ENCODE measurements at places on chromosomes 16 and 17.

- DNase-seq, result no peak
Observed at GRCh38 chr17:4672055-4672630, 30.7 kb upstream of the ALOX15 start.

DNA sequence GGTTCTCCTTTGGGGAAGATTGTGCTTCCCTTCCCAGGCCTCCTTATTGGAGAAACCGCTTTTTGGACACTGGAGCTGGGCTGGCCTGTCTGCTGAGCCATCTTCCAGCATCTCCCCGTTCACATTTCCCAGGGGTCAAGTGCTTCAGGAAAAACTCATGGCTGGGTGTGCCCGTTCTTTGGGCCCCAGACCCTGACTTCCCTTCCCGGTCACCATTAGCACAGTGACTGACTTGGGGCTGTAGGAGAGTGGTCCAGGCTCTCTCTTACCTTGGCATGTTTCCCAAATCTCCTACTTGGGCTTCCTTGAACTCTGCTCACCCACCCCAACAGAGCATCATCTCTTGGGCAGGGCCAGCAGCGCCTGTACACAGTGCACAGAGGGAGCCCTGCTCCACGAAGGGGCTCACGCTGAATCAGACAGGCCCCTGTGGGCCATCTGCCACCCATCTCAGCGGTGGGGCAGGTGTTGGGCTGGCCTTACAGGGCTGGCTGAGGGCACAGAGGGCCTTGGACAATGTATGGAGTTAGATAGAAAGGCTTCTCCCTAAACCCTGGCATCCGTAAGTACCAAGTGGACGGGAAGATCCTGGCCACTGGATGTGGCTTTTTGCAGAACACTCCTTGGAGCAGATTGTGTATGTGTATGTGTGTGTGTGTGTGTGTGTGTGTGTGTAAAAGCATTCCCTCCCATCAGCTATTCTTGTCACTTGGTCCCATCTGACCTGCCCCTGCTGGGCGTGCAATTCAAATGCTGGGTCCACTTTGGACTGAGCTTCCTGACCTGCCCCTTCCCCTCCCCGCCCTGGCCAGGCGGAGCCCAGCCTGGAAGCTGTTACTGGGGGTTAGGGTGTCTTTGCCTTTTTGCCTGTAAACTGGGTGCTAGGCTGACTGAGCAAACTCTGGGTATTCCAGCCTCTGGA is 24.9 kb upstream of the CDC42EP4 start:
- DNase-seq, result no peak

GRCh38 chr16:76175718-76176117 is 101.5 kb upstream of the CNTNAP4 start:
- no peak for DNase-seq

- no peak for DNase-seq
Observed at GRCh38 chr17:44830359-44831288, 537 bp upstream of the GJC1 start.

DNA sequence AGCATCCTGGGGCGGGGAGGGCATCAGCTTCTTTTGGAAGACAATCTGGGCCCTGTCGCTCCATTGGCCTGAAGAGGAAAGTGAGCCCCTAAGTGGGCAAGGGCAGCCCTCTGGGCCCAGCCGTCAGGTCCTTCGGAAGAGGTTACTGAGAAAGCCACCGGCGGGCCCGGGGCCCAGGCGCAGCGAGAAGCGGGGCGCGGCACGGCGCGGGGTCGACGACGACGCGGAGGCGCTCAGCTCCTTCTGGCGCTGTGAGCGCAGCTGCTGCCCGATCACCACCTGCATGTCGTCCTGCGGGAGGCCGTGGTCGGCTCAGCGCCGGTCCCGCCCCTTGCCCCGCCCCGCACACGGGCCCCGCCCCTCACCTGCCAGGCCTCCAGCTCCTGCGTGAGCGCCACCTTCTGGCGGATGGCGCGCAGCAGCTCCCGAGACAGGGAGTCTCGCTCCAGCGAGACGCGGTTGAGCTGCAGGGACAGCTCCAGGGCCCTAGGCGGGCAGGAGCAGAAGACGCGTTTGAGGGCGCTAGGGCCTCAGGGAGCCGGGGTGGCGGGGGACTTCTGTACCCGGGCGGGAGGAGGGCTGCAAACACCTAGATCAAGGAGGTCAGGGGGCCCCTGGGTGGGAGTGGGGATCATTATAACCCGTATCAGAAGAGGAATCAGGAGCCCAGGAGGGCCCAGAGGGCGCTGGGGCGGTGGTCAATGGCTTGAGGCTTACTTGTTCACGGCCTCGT is 4.3 kb downstream of the THOC6 start:
- peak; percentile 73 for DNase-seq

GRCh38 chr17:80817321-80817845 is 174.3 kb upstream of the CHMP6 start:
- no peak for DNase-seq

DNA sequence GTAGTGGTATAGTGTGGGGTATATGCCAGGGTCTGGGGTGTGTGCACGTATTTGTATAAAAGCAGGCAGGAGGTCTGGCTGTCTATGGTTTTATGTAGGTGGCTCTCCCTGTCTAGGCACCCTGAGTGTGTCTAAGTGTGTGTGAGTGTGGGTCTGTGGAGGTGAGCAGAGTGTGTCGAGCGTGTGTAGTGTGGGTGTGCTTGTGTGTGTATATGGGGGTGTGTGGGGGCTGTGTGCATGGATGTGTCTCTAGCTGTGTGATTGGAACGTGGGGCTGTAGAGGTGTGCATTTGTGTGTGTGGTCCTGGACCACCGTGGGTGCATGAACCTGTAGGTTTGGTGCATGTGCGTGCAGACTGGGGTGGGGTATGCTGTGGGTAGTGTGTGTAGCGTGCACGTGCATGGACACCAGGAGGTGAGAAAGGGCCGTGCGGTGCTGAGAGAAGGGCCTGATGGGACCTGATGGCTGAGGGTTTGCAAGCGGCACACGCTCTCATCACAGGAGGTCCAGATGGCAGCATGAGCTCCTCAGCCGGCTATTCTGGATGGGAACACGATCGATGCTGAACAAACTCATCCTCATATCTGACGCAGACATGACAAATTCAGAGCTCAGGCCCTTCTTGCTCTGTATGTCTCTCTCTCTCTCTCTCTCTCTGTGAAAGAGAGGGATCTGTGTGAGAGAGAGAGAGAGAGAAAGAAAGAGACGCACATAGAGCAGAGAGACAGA is 27.7 kb downstream of the SPACA3 start:
- no peak for DNase-seq

GRCh38 chr16:55323637-55324271 is at the start of gene IRX6:
Gene IRX6 (plus strand): TSS chr16:55324203. CDS start chr16:55325092, 889 bp downstream.
- DNase-seq, result no peak

DNA sequence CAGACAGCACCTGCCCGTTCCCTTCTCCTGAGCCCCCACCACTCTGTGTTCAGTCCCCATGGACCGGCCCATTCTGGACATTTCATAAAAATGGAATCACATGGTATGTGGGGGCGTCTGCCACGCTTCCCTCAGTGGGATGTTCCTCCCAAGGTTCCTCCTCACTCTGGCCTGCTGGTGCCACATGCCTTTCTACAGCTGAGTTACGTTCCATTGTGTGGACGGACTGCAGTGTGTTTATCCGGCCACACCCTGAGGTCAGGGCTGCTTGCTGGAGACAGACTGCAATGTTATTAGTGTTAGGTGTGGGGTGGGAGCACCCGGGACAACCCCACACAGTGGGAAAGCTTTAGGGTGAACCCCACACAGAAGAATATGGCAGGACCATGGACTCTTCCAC is 5.9 kb upstream of the AATK start:
- DNase-seq, result no peak

DNA sequence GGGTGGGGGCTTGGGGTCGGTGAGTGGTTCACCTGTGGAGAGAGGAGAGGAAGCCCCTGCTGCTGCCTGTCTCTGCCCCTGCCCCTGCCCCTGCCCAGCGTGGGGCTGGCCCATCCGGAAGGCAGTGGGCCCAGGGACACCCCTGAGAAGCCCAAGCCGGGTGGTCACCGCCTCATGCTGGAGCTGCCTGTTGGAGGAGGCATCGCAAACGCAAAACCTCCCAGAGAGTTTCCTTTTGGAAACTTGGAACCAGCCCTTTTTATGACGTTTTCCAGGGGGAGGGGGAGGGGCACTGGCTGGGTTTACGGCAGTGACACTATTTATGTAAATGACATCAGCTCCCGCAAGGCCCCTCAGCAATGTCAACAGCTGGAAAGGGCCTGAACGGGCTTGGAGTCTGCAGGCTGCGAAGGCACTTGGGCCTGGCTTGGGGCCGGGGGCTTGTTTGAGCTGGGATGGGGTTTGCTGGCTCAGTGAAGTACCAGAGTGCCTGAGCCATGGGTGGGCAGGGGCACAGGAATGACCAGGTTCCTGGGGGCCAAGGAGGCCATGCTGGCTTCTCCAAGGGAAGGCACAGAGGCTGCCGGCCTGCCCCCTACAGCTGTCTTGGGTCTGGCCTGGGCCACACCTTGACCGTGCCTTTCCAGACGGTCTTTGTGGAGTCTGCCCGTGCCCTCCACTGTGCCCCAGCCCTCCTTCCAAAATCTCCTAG is 219.5 kb downstream of the NTN1 start:
- DNase-seq, result no peak

DNA sequence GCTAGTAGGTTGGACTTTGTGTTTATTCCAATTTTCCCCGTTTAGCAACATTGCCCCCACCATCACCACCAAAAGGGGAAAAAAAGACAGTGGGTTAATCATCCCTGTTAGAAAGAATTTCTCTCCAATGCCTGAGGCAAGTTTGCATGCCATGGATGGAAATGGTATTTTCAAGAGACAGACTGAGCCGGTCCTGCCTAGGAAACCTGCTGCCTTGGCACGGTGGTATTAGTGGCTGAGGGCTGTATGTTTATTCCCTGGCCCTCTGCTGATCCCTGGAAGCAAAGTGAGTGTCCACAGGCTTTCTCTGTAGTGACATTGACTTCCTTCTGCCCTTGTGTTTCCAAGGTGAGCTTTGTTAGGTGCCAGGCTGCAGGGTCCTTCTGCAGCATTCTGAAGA is 427.0 kb upstream of the RBFOX1 start:
- DNase-seq, result no peak

DNA sequence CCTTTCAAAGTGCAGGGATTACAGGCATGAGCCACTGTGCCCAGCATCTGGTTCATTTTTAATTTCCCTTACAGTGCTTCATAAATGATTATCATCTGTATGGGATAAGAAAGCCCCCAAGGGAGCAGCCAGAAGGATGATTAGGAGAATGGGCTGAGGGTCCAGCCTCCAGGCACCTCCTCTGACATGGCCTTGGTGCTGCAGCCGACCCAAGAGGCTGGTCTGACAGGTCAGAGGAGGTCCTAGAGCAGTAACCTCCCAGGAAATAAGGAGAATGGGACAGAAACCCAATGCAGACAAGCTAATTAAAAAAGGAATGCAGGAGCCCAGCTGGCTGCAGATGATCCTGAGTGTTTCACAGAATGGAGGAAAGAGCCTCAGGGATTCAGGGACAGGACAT is 29.0 kb downstream of the MRC2 start:
- no peak for DNase-seq

DNA sequence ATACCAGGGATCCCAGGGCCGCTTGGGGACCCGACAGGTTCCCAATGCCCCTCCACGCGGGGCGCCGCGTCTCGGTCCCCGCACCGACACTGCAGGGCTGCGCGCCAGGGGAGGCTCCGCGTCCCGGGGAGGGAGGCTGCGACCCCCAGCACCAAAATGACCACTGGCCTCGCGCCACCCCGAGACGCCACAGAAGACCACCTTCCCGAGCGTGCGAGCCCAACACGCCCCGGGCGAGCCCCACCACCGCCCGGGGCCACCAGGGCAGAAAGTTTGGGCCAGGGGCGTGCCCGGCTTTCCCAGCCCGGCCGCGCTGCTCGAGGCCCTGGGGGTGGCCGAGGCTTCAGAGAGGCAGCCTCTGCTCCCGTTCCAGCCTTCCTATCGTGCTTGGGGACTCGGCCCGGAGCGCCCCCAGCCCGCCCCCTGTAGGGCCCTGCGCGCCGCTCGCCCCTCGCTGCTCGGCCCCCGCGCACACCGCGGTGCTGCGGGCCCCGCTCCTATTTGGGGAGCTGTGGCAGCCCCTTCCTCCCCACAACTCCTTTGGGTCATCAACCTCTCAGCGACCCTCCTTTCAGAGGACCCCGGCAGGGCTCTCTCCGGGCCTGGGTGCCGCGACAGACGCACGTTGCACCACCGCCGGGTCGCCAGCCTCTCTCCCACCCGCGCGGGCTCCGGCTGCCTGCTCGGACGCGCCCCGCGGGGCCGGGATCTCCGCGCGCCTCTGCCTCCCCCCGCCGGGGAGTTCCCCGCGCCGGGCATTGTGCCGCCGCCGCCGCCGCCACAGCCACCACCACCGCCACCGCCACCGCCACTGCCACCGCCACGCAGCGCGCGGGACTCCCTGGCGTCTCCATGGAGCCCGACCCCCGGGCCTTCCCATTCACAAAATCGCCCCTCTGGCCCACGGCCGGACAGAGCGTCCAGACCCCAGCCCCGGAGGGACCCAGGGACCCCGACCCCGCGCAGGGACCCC is 892 bp downstream of the RBFOX3 start:
- DNase-seq, result no peak

- DNase-seq, result no peak
Observed at GRCh38 chr16:80231888-80232287, 308.9 kb upstream of the DYNLRB2 start.

GRCh38 chr16:10684511-10685151 is 10.1 kb downstream of the TEKT5 start:
- DNase-seq, result no peak

DNA sequence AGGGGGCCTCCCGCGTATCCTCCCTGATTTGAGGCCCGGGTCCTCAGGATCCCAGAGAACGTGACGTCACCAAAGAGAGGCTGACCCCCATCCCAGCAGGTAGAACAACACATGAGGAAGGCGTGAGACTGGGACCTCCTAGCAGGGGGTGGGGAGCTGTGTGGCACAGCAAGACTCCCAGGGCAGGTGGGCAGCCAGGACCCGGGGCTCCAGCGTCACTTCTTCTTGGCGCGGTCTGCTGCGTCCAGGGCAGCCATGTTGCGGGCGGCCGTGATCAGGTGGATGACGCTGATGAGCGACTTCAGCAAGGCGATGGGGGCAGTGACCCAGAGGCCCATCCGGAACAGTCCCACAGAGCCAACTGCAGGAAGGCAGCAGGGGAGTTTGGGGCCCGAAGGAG is 4.1 kb downstream of the CDIPT start:
- no peak for DNase-seq

DNA sequence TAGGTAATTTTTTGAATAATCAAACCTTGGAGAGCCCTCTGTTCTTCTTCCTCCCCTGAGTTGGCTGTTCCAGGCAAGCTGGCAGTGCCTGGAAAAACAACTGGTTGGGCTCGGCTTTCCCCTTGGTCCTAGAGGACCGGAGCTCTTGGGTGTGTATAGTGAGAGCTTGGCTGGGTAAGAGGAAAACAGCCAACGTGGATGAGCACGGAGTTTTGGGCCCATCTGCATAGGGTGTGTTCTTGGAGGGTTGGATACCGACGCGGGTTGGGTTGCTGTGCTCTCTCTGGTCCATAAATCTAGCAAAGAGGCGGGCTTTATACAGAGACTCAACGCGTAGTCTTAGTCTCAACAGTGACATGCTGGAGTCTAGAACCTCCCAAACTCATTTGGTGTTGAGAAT is 23.2 kb downstream of the ITGB3 start:
- DNase-seq, result no peak

DNA sequence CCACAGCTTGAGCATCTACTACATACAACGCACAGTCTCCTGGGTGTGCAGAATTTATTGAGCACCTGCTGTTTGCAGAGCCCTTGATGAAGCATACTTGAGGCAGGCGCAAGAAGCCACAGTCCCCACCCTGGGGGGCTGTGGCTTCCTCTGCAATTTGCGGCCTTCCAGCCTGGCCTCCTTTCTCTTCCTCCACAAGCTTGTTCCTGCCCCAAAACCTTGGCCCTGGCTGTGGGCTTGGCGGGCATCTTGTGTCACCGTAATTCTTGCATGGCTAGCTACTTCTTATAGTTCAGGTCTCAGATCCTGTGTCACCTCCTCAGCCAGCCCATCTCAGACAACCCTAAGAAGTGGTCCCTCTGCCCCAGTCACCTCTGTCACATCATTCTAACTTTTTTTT is 43.9 kb upstream of the POLR3E start:
- no peak for DNase-seq
